Activated T-cell treated with anti-CD3 and anti-CD28 coated beads, Interleukin-2, amount 50 U/mL, for 4 hours (primary cell): ENCODE measurements at places on chromosomes 2 and 18. TPM values are rescaled to one million over a fixed set of nuclear protein-coding genes. Genes with fewer than 3 reads are reported as not detected.

GRCh38 chr2:187466129-187466792, 18.2 kb upstream of the CALCRL start:
- no peak for DNase-seq

- no peak for DNase-seq
Observed at GRCh38 chr18:35646449-35646848, 64.9 kb downstream of the GALNT1 start.

Gene ZDBF2
- total RNA-seq: 6.5 TPM

Gene KHK
- 5.5 TPM for total RNA-seq
